ENCODE measurements at places on chromosomes 7 and 10.

DNA sequence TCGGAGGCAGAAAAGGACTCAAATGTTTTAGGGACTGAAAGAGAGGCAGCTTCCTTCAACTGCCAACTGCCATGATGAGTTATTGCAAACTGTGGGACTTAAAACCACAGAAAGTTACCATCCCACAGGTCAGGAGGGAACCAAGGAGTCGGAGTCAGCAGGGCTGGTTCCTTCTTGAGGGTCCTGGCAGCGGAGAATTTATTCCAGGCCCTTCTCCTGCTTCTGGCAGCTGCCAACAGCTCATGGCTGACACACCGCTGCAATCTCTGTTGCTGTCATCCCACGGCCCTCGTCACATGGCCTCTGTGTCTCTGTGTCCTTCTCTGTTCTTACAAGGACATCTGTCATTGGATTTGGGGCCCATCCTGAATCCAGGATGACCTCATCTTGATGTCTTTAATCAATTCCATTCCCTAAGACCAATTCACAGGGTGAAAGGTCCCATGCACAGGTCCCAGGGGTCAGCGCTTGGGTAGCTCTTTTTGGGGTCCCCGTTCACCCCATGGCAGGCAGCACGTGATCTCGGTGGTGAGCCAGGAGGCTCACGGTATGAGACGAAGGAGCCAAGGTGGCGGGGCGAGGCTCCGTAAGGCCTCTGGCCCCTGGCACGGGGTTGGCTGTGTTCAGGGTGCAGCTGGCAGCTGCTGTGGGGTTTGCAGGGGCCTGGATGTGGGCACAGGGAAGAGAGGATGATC, 27.4 kb upstream of the PSMG3 start:
- no peak for DNase-seq

DNA sequence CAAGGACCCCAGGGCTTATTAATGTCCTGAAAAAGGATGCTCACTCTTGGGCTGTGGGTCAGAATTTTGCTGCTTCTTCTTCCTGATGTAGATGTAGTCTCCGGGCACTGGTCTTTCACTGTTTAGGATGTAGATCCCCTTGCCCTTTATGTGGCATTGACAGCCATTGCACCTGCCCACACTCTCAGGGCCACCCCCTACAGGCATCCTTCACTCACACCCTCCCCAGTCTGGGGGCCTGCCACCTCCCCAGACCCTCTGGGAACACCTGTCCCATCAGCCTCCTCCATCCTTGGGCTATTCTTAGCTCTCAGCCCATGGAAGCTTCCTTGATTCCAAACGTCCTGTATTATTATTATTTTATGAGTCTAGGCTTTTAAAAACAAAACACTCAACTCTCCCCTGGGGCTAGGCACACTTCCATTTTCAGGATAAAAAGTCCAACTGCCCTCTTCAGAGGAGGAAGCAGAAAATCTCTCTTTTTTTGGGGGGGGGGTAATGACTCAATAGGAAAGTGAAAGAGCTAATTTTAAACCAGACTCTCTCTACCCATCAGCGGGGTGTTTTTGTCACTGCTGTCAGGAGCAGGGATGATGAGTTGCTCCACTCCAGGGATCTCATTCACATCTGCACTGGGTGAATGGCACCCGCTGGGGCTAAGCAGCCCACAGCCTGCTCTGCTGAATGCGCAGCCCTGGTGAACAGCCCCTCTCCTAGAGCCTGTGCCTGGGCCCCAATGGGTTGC, 11.5 kb upstream of the KLRG2 start:
- peak; percentile 22 for DNase-seq

DNA sequence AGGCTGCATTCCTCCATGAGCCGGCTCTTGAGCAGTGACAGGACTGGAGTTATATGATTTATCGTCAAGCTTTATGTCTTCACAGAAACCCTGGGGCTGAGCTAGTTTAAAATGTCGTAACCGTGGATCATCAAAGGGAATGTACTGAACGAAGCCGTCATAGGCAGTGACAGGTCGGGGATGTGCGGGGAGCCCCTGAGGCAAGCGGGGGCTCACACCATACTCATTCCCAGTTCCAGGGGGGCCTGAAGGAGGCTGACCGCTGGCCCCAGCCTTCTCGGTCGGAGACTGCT, 30.7 kb downstream of the JCAD start:
- DNase-seq: no peak

GRCh38 chr10:50325449-50326171, 74.3 kb upstream of the ASAH2 start:
- no peak for DNase-seq

DNA sequence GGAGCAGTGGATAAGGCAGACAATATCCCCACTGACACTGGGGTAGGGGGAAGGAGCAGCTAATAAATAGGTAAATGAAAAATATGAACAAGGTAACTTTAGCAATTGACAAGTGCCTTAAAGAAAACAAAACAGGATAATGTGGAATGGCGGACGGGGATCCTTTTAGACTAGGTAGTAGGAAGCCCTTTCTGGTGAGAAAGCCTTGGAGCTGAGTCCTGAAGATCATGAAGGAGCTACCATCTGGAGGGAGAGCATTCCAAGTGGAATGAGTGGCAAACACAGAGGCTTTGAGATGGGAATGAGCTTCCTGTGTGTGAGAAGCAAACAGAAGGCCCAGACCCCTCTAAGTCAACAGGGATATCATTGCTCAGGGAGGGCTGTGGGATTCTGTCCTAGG, 16.0 kb upstream of the ATXN7L1 start:
- DNase-seq: no peak

GRCh38 chr10:114019226-114019625, 24.4 kb upstream of the ADRB1 start:
- DNase-seq: no peak

GRCh38 chr7:100353685-100354330, 4.1 kb upstream of the PILRB start:
- DNase-seq: no peak

DNA sequence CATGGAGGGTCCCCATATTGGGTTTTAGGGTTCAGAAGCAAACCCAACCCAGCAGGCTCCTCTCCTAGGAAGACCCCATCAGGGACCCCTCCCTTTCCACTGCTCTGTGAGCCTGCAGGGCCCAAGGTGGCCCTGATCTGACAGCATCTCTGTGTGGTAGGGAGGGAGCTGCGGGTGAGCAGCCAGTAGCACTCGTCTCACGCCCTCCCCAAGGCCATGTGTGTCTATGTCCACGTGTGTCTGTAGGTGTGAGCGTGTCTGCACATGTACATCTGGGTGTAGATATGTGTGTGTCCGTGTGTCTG, 103.5 kb upstream of the FAM20C start:
- no peak for DNase-seq

- DNase-seq: no peak
Measured at GRCh38 chr7:66679633-66680244, 51.1 kb downstream of the KCTD7 start.

- DNase-seq: no peak
Measured at GRCh38 chr7:108145401-108145800, 15.2 kb upstream of the LAMB4 start.

DNA sequence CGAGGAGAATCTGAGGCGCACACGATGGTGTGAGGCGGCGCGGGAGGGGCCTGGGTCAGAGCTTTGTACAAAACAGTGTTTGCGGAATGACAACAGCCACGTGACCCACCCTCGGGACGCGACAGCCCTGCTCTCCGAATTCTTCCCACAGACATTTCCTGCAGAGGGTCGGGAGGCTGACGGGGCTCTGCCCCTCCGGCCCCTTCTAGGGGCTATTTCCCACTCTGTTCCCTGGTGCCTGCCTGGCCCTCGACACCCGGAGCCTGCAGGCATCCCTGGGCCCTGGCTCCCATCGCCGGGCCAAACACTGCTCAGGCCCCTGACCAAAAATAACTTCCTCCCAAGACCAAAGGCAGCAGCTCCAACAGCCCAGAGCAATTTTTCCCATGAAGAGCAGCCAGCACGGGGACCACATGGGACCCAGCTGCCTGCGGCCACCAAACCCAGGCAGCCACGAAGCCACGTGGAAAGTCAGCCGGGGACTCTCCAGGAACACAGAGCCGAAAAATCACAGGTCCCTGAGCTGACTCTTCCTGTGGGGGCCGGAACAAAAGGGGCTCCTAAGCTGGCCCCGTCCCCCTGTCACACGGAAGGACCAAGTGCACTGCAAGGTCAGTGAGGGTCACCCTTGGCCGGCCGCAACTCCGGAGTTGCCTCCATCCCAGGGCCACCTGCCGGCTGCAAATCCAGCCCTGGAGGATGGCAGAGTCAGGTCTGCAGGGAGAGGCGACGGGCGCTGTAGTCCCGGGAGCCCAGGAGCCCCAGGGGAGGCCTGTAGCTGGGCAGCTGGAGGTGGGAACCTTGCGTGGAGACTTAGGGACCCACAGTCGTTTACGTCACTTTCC, 42.0 kb downstream of the PAPOLB start:
- no peak for DNase-seq

DNA sequence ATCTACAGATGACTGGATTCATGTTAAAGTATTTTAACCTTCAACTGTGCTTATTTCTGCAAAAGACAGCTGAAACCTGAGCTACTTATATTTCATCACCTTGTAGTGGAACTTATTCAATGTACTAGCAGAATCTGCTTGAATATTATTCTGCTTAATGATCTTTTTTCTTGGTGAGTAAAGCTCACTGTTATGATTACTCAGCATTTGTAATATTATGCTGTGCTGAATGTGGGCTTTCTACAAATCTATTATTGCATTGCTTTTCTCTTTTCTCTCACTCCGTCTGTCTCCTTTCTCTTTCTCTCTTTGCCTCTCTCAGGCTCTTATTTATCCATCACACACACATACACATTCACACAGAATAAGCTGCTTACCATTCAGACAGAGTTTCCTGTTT, 98.7 kb upstream of the TMEM196 start:
- no peak for DNase-seq

- DNase-seq: no peak
Measured at GRCh38 chr7:94907811-94908322, 473 bp downstream of the PPP1R9A start.

Measured in GM12864 (cell line).